ENCODE measurements at places on chromosomes 5 and 9. TPM values are rescaled to one million over a fixed set of nuclear protein-coding genes. Genes with fewer than 3 reads are reported as not detected.

The PCDHB6 gene
- polyA plus RNA-seq = 1.4 TPM

The ZBTB26 gene
- 8.8 TPM for polyA plus RNA-seq

The CSF1R gene
- polyA plus RNA-seq = 22.9 TPM

The PTGR1 gene
- polyA plus RNA-seq = 39.5 TPM

The TIFAB gene
- polyA plus RNA-seq = 0.23 TPM

The PTPRD gene
- 55.8 TPM for polyA plus RNA-seq

- no peak for DNase-seq
Observed at GRCh38 chr9:82539856-82540579, 522.9 kb downstream of the RASEF start.
